Activated CD8-positive, alpha-beta memory T cell treated with anti-CD3 and anti-CD28 coated beads, Interleukin-2, amount 10 ng/mL, durations not matched to agents 7 days and 5 days (primary cell): ENCODE measurements at places on chromosomes 5 and 9.

GRCh38 chr5:178338750-178339144 lies 106.1 kb upstream of the PHYKPL start:
- no peak for DNase-seq

DNA sequence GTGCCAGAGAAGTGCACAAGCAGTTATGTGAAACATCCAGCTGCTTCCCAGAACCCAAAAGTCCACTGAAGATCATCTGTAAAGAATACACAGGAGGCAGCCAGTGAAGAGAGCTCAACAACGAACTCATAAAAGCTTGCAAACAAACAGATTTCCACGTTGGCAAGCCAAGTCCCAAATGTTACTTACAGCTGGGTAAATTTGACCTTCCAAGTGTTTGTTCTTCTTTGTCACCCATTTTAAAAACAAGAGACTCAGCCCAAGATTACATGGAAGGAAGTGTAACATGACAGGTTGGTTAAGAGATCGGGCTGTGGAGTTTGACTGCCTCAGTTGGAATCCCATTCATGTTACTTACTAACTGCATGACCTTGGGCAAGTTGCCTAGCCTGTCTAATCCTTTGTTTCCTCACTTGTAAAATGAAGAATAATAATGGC lies 174.9 kb upstream of the PAPPA start:
- DNase-seq = no peak

- no peak for DNase-seq
Measured at GRCh38 chr5:82413302-82414040, 135.3 kb upstream of the RPS23 start.

GRCh38 chr5:176550275-176550831 lies 1.2 kb downstream of the CDHR2 start:
- DNase-seq = no peak

DNA sequence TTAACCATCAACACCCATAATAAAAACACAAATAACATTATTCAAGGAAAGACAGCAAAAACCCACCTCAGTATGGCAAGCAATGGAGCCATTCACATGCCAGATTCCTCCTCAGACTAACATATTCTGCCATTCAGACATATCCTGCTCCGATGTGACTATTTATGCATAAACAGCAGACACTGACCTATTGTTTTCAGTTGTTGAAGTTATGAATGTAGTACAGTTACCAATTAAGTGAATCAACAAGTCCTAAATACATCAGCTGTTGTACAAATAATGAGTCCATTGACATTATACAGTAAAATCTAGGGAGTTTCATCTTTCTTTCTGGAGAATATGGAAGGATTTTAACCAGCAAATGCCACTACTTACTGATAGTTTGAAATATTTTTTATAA lies 131.7 kb downstream of the DENND1A start:
- no peak for DNase-seq

DNA sequence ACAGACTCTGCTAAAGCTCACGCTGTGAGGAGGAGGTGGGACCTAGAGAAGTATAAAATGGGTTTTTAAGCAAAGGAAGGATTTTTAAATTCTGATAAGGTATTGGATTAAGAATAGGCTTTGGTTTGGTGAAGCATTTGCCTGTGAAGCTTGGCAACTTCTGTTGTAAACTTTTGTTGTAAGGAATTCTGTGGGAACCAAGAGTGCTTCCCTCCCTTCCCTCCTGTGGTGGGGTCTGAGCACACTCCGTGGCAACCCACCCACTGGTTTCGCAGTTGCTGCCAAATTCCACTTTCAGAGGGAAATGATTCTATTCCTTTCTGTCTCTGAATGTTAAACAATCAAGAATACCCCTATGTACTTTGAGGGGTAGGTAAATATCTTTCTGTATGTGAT lies 28.6 kb upstream of the GTF2H2C start:
- no peak for DNase-seq

- no peak for DNase-seq
Measured at GRCh38 chr5:172429201-172429940, 25.0 kb downstream of the SH3PXD2B start.

DNA sequence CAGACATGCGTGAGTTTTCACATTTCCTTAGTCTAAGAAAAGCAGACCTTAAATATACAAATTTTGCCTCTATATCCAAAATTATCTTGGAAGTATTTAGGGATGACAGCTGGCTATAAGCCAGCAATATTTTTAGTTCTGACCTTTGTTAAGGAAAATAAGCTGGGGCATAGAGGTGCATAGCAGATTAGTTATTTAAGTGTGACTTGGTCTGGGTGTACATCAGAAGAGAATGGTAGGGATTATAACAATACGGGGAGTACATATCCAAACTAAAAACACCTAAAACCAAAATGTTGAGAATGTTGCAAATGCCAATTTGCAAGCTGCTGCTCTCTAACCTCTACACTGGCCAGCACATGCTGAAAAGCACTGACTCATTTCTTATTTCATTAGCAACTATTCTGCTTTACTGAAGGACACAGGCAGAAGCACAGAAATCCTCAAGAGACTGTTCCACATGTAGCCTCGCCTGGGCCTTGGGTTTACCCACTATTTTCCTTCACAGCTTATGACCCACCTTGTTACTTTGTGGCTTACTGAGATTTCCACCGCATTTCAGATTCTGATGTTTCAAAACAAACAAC lies 22.3 kb downstream of the LEAP2 start:
- DNase-seq = no peak

DNA sequence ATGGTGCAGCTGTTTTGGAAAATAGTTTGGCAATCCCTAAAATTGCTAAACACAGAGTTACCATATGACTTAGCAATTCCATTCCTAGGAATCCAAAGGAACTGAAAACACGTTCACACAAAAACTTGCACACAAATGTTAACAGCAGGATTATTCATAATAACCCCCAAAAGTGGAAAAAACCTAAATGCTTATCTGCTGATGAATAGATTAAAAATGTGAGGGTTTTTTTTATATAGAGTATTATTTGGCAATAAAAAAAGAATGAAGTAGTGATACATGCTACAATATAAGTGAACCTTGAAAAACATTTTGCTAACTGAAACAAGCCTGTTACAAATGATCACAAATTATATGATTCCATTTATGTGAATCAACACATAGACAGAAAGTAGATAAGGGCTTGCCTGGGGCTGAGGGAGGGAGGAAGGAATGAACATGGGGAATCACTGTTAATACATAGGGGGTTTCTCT lies 45.1 kb upstream of the TRIO start:
- no peak for DNase-seq

DNA sequence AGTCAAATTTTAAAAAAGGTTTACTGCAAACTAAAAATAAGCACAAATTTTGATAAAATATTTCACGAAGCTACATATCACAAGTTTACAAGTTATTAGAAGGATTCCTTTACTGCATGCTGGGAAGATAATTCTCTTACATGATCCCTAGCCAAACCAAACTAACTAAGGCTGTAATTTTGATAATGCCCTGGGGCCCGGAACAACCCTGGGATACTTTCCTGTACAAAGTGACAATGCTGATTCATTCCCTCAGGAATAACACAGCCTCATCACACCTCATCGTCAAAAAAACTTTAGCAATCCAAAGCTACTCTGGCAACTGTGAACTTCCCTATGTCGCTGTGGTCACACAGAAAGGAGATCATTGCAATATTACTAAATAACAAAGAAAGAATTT lies 402.9 kb downstream of the RAB3C start:
- DNase-seq = no peak

- DNase-seq = no peak
Measured at GRCh38 chr5:108102463-108102862, 279.4 kb downstream of the FBXL17 start.

DNA sequence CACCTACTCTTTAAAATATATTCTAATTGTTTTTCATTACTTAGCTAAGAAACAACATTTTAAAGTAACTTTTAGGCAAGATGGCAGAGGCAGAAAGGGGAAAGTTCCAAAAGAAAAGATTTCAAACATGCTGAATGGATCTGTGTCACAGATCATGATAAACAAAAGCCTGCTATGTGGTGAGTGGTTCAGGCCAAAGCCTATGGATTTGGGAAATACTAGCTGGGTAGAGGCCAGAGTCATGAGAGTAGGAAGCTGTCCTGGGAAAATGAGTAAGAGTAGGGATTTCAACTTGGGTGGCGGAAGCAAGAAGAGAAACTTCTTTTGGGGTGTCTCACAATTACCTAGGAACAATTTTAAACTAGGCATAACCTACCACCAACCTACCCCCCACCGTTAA lies 68.7 kb upstream of the GRHPR start:
- no peak for DNase-seq

DNA sequence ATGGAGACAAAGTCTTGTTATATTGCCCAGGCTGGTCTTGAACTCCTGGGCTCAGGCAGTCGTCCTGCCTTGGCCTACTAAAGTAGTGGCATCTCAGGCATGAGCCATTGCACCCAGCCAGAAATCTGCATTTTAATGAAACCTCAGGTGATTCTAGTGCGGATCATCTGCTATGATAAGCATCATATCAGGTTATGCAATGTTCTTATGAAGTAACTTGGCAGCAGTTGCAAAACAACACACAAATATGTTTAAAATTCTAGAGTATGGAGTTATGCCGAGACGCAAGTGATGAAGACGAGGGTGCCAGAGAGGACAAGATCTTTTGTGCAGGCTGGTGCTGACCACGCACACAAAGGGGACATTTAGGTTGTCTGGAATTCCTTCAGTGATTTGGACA lies 153.2 kb upstream of the MEF2C start:
- DNase-seq = no peak

DNA sequence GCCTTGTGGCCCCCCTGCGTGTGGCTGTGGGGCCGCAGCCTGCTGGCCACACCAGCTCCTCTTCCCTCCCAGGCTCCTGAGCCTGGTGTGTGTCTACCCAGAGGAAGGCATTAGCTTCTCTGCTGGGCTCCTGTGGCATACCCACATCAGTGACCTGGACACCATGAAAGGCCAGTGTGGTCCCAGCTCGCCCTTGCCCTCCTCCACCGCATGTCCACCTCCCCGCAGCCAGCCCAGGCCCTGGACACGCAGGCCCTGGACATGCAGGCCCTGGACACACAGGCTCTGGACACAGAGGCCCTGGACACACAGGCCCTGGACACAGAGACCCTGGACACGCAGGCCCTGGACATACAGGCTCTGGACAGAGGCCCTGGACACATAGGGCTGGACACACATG lies 153.4 kb upstream of the PPP1R26 start:
- DNase-seq = no peak

DNA sequence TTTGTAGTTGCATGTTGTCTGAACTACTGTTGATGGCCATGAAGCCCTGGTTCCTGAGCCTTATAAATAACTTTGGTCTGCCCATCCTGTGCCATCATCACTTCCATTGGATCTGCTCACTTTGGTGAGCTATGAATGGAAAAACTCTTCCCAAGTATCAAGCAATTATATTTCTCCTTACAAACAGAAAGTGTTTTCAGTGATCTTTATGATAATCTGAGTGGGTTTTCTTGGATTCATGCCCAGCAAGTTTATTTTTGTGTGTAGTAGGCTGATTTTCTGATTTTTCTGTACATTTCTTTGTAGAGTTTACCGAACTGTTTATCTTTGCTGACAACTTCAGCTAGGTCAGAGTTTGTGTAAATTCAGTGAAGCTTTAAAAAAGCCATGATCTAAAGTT lies 31.0 kb downstream of the CAMK4 start:
- DNase-seq = no peak

DNA sequence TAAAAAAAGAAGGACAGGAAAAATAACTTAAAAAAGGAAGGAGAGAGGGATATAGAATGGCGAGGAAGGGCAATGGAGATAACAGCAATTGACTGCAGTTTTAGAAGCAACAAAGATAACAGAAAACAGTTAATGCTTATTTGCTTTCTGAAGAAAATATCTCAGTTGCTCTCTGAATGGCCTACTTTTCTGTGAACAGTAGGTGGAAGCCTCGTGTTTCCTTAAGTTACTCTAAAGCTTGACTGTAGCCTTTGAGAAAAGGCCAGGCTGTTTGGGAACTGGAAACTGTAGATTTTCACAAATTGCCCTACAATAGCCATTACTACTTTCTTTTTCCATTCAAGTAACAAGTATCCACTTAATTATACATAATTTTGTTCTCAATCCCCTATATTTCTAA lies 404.5 kb downstream of the YTHDC2 start:
- DNase-seq = no peak

DNA sequence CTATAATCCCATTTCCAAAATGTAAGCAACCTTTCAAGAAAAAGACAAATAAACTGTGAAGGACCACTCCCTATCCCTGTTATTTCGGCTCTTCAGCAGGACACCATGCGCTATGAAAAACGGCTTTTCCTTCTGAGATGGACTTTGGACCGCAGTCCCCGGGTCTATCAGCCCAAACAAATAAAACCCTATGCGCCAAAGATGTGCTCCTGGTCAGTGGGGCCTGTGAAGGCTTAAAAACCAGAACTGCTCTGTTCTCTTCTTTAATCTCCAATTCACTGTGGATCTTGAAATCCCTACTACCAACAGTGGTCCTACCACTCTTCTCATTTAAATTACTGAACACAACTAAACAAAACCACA lies 33.3 kb downstream of the RAPGEF1 start:
- no peak for DNase-seq

- DNase-seq = no peak
Measured at GRCh38 chr5:312845-313244, 8.7 kb upstream of the AHRR start.

GRCh38 chr9:73173557-73174329 lies 22.1 kb downstream of the ANXA1 start:
- no peak for DNase-seq

GRCh38 chr9:106420511-106420944 lies 442.4 kb upstream of the ZNF462 start:
- peak; percentile 41 for DNase-seq

GRCh38 chr9:89036383-89036782 lies 45.1 kb downstream of the S1PR3 start:
- no peak for DNase-seq

GRCh38 chr5:179475208-179475751 lies 75.1 kb upstream of the RUFY1 start:
- DNase-seq = no peak

- no peak for DNase-seq
Measured at GRCh38 chr9:114697951-114698351, 16.0 kb upstream of the TEX48 start.

- DNase-seq = no peak
Measured at GRCh38 chr5:7772141-7772540, 78.8 kb downstream of the CFAP90 start.

DNA sequence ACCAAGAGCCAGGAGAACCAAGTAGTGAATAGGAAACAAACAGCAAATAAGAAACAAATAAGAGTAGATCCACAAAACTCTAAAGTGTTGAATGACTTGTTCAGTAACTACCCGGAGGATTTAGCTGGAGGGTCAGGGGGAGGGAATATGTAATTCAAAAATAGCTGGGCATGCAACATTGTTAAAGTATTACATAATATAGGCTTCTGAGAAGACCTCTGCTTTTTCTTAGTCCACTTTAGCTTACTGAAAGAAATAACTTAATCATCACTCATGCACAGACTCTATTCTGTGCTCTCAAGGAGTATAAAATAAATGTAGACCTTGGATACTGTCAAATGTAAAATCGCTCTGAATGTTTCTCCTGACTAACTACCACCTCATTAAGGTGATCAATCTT lies 183.2 kb upstream of the POU5F2 start:
- no peak for DNase-seq

DNA sequence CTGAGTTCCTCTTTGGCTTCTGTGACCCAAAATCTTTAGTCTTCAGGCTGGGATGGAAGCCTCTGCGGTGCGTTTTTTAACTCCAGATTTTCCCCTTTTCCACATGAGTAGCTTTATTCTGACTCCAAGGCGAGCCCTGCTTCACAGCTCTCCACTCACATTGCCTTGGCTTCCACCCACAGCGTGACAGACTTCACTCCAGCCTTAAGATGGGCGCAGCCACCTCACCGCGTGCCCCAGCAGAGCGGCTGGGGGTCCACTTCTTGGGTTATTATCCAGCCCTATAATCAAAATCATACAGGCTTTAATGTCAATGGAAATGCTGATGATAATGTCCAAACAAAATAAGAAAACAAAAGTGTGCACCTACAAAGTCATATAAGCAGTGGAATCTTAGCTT lies 1.2 kb downstream of the EXOC3 start:
- DNase-seq = no peak
